NCI-H1417 treated with DMSO at 0.1 percent for 48 hours (cell line): ENCODE measurements at places on chromosomes 4 and X.

DNA sequence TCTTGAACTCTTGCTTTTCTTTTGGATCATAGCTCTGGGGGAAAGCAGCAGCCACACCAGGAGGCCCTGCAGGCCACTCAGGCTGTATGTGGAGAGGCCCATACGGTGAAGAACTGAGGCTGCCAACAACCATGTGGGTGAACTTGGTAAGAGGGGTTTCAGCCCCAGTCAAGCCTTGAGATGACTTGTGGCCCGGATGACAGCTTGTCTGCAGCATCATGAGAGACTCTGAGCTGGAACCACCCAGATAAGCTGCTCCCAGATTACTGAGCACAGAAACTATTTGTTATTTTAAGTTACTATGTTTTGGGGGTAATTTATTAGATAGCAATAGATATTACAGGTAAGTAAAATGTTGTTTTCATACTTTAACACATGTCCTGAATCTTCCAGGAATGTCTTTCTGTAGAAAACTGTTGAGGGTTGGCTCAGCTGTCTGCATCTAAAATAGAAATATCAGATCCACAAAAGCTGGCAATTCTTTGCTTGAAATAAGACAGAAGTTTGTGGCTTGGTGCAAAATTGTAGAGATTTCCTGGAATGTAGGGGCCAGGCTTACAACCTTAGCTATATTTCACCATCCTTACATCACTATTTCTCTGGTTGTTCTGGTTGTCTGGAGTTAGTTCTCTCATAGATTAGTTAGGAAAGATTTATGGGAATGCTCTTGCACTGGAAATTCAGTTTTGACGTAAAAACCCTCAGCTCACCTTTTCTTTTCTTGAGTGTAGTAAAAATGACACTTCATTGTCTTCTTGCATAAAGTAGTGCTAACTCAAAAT, 272.1 kb downstream of the RAPGEF2 start:
- no peak for DNase-seq

- no peak for DNase-seq
These were observed 45.1 kb upstream of the SLC4A4 start for GRCh38 chr4:71293705-71294104.

- DNase-seq = no peak
These were observed 18.6 kb downstream of the SEC24D start for GRCh38 chr4:118817178-118817930.

- DNase-seq = no peak
These were observed 197.2 kb upstream of the ITM2A start for GRCh38 chrX:79564362-79564761.

DNA sequence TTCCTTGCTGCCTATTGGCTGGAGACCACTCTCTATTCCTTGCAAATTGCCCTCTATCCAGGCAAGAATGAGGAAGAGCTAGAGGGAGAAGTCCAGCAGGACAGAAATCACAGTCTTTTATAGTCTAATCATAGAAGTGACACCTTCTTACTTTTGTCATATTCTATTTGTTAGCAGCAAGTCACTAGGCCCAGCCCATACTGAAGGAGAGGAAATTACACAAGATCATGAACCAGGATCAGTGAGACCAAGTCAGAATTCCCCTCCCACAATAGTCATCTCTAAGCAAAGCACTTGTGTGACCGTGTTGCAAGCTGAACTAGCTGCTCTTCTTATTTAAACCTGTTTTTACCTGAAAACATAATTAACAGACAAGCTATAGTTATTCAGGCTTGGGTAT, 317.7 kb downstream of the INPP4B start:
- DNase-seq = no peak

DNA sequence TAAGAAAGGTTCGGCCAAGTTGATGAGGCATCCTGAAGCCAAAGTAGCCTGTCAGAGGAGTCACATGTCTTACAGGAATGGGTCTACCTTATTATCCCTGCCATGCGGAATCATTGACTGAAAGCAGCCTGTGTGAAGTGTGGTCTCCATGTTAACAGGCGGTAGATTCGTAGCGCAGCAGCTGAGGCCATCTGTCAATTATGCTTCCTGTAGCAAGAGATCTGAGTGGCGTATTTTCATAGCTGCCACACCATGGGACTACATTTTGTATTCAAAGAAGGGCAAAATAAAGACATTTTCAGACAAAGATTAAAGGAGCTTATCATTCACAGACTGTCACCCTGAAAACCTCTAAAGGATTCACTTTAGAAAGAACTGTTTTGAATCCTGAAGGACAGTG, 11.2 kb upstream of the MED14 start:
- DNase-seq = no peak

DNA sequence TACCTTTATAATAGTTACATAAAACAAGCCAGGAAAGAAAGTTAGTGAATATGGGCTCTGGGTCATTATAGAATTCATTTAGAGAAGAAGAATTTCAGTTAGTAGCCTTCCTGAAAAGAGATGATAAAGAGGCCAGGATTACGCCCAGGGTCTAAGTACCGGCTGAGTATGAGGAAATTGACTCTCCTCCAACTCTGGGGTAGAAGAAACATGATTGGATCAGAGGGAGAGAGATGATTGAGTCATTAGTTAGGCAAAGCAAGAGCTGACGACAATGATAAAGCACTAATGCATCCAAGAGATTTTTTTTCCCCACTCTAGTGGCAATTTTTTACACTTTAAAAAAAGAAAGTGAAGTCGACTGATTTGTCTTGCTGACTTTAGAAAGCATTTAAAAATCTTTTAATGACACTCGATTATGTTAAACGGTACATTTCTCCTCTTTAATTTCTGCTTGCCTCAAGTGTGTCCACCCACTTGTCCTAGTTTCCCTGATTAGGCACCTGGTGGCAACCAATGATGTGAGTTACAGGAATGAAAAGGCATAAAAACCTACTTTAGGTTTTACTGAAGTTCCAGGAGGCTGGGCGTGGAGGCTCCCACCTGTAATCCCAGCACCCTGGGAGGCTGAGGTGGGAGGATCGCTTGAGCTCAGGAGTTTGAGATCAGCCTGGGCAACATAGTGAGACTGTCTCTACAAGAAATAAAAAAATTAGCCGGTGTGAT, 37.3 kb upstream of the IGFBP7 start:
- no peak for DNase-seq

DNA sequence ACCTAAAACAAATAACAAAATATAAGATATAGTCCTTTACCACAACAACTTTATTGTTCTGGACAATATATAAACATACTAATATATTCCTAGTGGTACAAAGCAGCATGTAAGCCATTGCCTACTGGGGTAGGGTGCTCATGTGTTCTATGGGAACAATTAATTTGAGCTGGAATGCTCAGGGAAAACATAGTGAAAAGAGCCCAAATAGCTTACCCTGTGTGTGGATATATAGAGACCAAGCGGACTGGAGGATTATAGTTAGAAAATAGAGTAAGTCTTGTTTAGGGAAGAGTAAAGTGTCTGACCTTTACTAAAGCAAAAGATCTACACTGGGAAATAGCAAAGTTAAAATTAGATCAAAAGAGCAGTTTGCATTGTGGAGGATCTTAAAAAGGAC, 64.8 kb downstream of the MAD2L1 start:
- no peak for DNase-seq

GRCh38 chrX:17736856-17737709, at the start of gene SCML1:
TSS of gene SCML1 (plus strand) at chrX:17737493. CDS start at chrX:17744187, 6,694 bp downstream.
- DNase-seq = peak; percentile 96
